ENCODE measurements at places on chromosomes 1 and 21.
A peak's percentile ranks its signal among the peaks of the same experiment; 100 is the strongest.

- no peak for DNase-seq
These were observed 21.9 kb downstream of the PIGK start for GRCh38 chr1:77197351-77197750.

DNA sequence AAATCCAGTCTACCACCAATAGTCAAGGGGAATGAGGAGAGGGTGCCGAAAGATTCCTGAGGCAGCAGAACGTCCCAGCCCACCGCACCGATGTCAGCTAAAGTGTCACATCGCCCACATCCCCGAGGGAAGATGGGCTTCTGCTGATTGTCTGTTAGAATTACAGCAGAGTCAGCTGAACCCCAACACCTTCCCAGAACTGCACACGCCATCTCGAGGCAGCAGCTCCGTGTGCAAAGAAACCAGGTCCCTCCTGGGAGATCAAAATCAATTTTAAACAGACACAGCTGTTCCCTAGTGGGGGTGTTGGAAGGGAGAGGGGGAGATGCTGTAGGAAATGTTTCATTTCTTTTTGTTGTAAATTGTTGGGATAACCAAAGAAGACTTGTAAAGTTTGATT, 12.8 kb upstream of the KAZN start:
- DNase-seq = no peak

DNA sequence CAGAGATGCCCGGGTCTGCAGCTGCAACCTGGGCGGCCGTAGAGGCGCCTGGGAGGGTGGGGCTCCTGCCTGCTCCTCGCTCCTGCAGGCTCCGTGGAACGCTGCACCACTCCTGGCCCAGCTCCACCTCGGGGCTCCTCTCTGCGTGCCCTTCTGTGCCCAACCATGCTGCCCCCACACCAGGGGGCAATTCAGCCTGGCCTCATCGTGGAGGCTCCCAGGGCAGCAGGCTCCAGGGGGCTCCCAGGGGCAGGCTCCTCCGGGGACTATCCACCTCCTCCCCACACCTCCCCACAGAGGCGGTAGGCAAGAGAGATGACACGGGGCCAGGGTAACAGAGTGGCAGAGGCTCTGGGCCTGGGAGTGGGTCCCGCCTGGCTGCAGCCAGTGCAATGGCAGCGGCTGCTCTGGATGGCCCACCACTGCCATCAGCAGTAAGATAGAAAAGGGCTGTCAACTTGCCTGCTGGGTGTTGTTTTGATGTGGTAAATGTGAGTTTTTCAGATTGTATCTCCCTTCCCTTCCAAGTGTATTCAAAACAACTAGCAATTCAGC, 22.4 kb upstream of the LRRC8C start:
- peak; percentile 52 for DNase-seq

GRCh38 chr1:17639703-17640340, 100.3 kb downstream of the ARHGEF10L start:
- no peak for DNase-seq

DNA sequence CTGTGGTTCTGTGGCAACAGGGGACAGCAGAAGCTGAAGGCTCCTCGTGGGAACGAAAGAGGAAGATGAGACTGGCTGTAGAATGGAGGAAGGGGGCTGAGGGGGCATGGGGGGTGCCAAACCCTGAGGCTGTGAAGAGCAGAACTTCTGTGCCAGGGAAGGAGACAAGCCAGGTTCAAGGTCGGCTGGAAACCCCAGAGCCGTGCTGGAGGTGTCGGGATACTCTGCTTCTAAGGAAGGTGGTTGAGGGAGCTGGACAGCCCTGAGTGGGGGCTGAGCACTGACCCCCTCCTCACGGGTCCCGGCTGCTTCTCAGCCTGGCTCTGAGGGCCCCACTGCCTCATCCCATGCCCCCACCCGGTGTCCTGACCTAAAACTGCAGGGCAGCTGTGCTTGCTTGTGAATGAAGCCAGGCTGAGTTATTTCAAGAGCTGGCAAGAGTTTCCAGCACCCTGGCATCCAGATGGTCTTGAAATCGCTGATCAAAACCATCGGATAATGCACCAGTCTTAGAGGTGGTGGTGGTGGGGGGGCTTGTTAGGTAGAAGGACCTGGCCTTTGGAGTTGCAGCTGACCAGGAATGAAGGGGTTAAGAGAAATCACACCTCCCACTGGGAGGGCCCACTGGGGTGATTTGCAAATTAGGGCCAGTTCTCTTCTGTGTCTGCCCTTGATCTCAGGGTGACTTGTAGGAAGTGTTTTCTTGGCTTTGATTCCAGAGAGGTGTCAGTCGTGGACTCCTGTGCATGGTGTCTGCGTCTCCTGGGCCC, 218.9 kb upstream of the C1orf174 start:
- no peak for DNase-seq

GRCh38 chr1:18614069-18614735, 16.4 kb upstream of the PAX7 start:
- DNase-seq = no peak
